Neural cell (in vitro differentiated cells): ENCODE measurements at places on chromosomes 4 and X. TPM values are rescaled to one million over a fixed set of nuclear protein-coding genes. Genes with fewer than 3 reads are reported as not detected.

ARHGAP36 gene
- 4.9 and 6.7 TPM in 2 replicates for polyA plus RNA-seq

GUCY1A1 gene
- 13.6 and 15.5 TPM in 2 replicates for polyA plus RNA-seq

RAI2 gene
- 1.5 and 4.8 TPM in 2 replicates for polyA plus RNA-seq

ZCCHC18 gene
- polyA plus RNA-seq, result 70.0 and 132 TPM in 2 replicates

NPY2R gene
- 1.2 and 1.8 TPM in 2 replicates for polyA plus RNA-seq

ARHGEF6 gene
- polyA plus RNA-seq, result 1.4 and 1.8 TPM in 2 replicates

TSPAN7 gene
- 180 and 184 TPM in 2 replicates for polyA plus RNA-seq

ZNF141 gene
- 19.0 and 29.4 TPM in 2 replicates for polyA plus RNA-seq

C4orf50 gene
- polyA plus RNA-seq, result 1.6 and 1.8 TPM in 2 replicates

CFI gene
- not detected in 2 replicates for polyA plus RNA-seq

TMEM128 gene
- 82.3 and 93.6 TPM in 2 replicates for polyA plus RNA-seq

MAGEB1 gene
- polyA plus RNA-seq, result not detected in 2 replicates
